Right lobe of liver (tissue), 6 donors: ENCODE measurements at places on chromosomes 5 and 9.

DNA sequence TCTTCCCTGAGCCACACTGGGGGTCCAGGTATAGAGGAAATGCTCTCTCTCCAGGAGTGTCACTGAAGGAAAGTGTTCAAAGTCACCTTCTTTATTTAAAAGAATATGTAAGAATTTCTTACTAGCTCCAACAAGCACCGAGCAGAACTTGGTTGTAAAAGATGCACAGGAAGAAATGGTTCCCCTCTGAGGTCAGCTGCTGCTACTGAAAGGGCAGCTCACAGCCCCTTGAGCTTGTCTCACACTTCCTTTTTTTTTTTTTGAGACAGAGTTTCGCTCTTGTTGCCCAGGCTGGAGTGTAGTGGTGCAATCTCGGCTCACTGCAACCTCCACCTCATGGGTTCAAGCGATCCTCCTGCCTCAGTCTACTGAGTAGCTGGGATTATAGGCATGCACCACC, 77.2 kb downstream of the PRRT1B start:
- DNase-seq: no peak

DNA sequence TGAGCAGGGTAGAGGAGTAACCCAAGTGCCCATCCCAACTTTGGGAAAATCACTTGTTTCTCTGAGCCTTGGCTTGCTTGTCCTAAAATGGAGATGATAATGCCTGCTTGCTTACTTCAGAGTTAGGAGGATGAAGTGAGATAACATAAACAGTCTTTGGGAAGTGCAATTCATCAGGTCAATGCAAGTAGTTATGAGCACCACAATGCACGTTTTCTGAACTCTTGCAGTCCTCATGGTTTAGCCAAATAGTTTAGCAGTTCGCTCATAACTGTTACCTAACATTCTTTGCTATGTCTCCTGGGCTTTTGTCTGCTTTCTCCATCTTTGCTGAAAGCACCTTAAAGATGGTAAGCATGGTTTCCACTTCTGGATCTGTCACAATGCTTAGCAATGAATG, 270.0 kb downstream of the ADAMTSL1 start:
- DNase-seq: no peak

DNA sequence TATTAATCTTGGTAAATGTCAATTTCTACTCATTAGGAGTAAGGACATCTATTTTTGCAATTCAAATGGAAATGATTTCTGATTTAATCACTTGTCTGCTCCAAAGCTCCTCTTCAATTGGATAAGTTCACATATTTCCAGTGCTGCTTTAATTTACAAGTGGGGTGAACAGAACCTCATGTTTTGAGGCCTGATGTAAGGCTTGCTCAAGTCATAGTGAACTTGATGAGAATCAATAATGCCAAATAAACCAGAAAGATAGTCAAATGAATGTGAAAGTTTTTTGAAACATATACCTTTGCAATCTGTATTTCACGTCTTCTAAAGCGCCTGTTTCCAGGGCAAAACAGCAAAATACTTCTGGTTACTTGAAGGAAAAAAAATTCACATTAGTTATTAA, 15.4 kb upstream of the ACOT12 start:
- DNase-seq: no peak

GRCh38 chr9:73116031-73116430, 35.6 kb upstream of the ANXA1 start:
- DNase-seq: no peak

DNA sequence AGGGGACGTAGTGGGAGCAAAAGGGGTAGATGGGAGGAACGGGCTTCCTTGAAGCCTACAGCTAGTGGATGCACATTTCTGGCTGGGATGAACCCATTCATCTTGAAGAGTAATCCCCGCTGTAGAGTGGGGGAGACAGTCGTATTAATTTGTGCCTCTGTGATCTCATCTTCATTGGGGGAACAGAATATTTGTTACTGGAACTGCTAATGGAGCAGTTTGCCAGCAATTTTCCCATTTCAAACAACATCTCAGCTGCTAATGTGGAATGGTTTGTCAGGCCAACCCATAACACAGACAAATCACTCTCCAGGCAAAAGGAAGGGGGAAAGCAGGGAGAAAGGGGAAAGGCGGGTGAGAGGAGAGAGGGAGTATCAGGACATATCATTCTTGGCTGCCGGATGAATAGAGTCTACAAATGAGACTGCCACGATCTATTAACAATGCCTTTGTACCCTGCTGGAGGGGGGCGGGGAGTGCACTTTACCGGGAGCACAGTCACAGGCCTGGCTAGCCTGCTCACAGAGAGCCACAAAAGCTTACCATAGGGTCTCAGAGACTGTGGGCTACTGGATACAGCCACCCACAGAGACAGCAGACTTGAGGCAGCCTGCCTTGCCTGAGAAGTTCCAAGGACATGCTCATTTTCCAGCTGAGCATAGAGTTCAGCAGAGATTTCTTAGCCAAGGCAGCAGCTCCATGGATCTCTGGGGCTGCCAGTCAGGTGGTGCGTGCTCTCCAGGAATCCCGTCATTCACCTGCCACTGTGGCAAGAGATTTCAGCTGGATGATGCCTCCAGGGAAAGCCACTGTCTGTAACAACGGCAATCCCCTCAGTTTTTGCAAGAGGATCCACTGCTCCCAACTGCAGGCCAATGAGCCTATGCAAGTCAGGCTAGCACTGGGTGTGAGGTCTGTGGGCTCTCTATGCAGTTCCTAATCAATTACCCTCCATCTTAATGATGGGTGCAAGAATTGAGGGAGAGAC, 217.7 kb upstream of the PANK3 start:
- no peak for DNase-seq

DNA sequence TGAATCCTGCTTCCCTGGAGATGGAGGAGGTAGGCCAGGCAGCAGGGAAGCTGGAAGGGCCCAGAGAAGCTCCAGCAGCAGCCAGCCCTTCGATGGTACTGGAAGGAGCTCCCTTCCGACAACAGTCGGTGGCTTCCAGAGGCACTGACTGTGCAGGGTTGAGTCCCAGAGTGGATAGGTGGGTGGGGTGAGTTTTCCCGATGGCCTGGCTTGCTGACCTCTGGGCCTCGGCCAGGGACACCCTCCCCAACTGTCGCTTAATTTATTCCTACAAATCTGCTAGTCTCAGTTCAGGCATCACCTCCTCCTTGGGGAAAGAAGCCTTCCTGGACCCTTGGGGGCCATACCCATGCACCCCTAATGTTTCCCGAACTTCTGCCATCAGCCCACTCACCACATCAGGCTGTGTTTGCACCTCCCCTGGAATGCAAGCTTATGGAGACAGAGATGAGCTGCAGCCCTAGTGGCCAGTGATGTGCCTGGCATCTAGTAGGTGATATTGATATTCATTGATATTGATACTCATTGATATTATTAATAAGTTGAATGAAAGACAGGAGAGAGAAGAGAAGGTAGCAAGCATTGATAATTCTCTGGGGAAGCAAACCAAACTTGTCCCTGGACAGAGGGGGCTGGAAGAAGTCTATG, 104.6 kb upstream of the BOD1 start:
- no peak for DNase-seq

DNA sequence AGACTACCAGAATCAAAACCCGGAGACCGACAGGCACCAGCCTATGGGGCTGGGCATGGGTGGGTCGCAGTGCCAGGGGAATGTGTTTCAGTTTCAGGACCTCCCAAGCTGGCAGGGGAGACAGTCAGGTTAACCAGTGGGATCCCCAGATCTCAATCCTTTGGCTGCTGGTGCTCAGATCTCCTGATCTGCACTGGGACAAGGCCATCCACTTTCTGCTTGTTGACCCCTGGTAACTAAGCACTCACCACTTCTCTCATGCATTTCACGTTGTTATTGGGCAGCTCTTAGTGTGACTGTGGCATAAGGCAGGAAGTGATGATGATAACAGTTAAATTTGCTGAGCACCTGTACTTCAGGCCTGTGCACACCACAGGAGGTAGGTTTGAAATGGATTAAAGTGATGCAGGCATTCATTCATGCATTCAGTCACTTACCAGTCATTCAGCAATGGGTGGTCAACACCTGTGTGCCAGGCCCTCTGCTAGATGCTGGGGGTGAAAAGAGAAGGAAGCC, 42.1 kb upstream of the STXBP1 start:
- no peak for DNase-seq

DNA sequence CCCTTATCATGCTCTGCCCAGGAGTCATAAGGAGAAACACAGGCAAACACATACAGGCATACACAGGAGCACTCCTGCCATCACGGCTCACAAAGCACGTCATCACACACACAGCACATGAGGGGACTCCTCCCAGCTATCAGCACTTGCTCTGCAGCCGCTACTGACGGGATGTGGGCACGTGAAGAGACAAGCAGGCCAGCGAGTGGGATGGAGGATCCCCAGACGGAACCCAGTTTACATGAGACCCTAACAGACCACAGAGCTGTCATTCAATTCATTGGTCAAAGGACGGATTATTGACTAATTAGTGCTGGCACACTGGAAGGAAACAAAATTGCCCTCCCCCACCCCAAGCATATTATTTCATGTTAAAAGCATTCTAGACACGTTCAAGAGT, 53.6 kb downstream of the SEMA4D start:
- DNase-seq: no peak

DNA sequence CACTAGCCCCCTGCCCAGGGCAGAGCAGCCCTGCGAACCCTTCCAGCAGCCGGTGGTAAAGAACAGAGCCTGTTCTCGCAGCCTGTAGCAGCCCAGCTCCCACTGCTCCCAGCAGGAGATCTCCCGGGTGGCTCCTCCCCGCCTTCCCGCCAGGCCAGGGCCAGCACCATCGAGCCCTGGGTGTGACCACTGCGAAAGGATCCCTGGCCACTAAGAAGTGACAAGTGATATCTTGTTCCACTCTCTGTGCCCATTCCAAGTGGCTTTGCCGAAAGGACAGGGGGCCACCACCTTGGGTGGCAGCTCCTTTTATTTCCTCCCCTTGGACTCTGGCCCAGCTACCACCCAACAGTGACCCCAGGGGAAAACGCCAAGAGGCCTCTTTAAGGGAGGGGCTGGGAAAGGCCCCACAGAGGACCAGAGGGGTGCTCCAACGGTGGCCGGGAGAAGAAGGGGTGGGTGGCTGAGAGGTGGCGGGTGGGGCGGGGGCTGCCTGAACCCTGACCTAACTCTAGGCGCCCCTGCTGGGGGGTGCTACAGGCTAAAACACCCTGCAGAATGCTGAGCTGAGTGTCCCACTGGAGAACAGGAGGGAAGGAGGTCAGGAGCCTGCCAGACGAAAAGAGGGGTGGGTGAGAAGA, 1.6 kb downstream of the NACC2 start:
- no peak for DNase-seq

DNA sequence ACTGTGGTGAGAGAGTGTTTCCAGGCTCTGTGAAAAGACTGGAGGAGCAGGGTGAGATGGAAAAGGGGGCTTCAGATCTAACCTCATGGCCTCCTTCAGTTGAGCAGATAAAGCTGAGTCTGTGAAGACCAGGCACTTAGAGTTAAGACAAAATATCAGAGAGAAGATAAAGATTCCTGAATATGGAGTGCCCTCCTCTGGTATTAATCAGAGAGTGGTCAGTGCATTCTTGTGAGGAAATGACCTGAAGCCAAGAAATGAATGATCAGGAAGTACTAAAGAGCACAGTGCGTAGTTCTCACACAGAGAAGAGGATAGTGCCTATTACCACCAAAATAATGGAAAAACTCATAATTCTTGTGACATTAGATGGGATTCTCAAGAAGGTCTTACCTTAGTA, 1417.0 kb upstream of the ACO1 start:
- DNase-seq: no peak

DNA sequence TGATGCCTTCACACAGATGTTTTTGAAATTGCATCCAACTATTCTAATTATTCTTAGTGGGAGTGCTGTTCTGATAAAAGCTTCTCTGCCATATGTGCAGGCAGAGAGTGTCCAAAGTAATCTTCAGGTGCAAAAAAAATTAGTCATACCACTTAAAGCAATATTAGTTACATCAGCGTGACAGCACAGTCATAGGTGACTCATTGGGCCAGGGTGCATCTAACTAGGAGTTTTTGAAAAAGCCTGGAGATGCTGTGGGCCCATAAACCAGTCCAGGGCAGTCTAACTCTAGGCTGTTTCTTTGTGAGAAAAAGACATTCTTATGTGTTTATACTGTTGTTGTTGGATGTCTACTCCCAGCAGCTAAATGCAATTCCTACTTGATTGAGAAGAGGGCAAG, 33.0 kb upstream of the C6 start:
- DNase-seq: no peak

GRCh38 chr9:35579130-35579529, 25.9 kb upstream of the TESK1 start:
- no peak for DNase-seq

- no peak for DNase-seq
Observed at GRCh38 chr5:13354611-13355010, 589.9 kb downstream of the DNAH5 start.

GRCh38 chr5:152142840-152143469, 218.3 kb upstream of the GLRA1 start:
- DNase-seq: peak; percentile 53

DNA sequence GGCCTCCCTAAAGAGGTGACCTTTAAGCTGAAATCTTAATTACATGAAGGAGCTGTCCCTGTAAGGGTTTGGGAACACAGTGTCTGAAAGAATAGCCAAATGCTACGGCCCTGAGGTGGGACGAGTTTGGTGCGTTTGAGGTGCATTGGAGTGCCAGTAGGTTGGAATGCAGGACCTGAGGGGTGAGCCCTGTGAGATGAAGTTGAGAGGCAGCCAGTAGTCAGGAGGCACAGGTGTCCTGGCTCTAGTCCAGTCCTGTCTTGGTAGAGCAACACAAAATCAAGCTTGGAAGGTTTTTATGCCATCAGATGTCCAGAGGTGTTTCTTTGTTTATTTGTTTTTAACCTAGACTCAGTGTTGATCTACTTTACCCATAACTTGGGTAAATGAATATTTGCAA, 108.5 kb downstream of the ARHGAP26 start:
- DNase-seq: no peak

DNA sequence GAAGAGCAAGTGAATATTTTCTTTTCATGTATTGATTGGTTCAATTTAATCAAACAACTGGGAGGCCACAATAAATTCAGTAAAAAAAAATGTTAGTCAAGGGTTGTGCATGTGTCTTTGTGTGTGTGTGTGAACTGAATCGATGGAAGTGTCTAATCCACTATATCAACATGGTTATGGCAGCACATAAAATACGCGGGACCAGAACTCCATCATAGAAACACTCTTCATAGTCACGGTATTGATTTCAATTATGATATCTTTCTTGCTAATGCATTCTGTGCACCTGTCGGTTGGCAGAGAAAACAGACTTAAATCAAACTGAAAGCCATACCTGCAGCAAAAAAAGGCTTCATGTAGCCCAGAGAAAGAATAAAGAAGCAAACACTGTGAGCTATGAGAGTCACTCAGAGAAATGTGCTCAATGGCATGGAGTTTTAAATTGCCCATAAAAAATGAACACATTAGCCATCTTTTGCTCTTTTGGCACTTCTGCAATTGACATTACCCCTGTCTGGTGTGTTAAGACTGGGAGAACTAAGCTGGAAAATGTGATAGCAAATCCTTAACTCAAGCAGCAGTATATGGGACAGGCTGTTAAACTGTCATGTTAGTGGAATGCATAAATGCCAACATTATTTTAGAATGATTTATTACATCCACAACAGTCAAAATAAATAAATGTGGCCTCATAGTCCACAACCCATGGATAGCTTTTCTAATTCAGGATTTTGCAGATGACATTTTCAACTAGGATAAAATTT, 642.4 kb upstream of the C9orf72 start:
- DNase-seq: no peak

- DNase-seq: no peak
Observed at GRCh38 chr5:180849827-180850226, 11.2 kb downstream of the ZFP62 start.

- no peak for DNase-seq
Observed at GRCh38 chr5:131114754-131115153, 50.3 kb downstream of the HINT1 start.
